ENCODE measurements at places on chromosomes 7 and 10.

DNA sequence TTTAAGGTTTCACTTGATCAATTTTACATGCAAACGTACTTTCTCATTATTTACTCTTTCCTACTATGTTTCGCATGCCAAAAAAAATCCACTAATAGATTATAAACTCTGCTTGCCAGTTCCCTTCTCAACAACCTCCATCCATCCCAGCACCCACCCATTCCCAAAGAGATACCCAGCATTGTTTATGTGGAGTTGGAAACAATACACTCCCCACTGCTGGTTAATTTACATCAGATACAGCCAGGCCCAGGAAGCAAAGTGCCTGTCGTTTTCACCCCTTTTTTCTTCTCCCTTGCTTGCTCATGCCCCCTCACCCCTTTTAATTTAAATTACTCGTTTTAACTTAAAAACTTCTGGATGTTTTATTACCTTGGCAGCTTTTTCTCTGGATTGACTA is 59.9 kb downstream of the HIBADH start:
- no peak for DNase-seq

GRCh38 chr10:128908499-128908898 is 558.5 kb upstream of the MGMT start:
- DNase-seq: no peak

GRCh38 chr7:150570556-150571465 is 3.6 kb downstream of the GIMAP4 start:
- DNase-seq: no peak

DNA sequence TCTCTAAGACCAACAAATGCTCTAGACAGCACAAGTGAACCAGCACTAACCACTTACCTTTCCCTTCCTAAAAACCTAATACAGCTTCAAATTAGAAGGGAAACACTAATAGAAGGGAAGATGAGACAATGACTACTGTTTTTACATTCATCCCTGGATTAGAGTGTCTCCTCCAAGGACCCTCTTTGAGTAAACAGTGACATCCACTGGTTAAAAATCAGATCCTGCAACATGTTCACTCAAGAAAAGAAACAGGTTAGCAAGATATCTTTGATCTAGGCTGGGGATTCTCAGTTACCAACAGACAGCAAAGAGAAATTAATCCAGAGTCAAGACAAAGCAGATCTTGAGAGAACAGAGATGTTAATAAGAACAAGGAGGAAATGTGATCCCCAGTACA is 177.7 kb upstream of the GHITM start:
- DNase-seq: no peak

DNA sequence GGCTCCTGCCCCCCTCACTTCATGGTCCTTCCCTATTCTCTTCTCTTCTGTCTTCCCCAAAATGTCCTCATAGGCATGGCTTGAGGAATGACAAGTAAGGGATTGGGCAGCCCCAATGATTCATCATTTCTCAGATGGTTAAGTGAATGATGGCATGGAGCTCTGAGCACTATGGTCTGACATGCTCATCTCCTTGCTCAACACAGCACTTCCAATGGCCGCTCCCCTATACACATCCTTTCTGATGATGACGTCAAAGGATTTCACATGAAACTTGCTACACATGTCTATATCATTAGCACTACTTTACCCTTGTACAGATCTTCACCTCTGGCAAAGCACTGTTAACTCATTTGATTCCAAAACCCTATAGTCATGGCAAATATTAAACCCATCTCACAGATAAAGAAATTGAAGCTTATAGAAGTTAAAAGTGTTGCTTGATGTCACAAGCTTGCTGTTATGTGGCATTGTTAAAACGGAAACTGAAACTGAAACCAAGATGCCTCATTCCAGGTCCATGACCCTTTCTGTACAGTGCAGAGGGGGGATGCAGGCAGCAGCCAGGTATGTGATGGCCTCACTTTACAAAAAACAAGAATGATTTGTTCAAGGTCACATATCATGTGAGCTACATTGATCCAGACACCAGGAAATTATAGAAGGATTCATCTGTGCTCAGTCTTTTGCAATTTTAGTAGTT is 90.0 kb upstream of the PLXNA4 start:
- peak; percentile 34 for DNase-seq

GRCh38 chr10:45675388-45675787 is 2.8 kb upstream of the ZFAND4 start:
- no peak for DNase-seq

GRCh38 chr10:86135191-86135590 is 231.4 kb downstream of the GRID1 start:
- no peak for DNase-seq

- no peak for DNase-seq
Observed at GRCh38 chr10:100020886-100021253, 11.1 kb upstream of the DNMBP start.

DNA sequence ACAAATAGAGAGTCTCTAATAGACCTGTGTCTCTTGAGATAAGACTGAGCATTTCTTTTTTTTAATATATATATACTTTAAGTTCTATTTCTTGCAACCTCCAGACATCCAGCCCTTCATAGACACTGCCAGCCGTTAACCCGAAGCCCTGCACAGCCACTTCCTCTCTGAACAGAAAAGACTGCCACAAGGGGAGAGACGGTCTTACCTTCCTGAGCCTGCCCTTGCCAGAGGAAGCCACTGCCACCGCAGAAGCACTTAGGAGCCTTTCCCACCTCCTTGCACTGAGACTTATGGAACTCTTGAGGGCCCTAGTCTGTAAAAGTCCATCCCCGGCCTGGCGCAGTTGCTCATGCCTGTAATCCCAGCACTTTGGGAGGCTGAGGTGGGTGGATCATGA is 31.8 kb upstream of the PRSS1 start:
- peak; percentile 22 for DNase-seq

- no peak for DNase-seq
Observed at GRCh38 chr7:125136755-125137532, 207.3 kb upstream of the POT1 start.

DNA sequence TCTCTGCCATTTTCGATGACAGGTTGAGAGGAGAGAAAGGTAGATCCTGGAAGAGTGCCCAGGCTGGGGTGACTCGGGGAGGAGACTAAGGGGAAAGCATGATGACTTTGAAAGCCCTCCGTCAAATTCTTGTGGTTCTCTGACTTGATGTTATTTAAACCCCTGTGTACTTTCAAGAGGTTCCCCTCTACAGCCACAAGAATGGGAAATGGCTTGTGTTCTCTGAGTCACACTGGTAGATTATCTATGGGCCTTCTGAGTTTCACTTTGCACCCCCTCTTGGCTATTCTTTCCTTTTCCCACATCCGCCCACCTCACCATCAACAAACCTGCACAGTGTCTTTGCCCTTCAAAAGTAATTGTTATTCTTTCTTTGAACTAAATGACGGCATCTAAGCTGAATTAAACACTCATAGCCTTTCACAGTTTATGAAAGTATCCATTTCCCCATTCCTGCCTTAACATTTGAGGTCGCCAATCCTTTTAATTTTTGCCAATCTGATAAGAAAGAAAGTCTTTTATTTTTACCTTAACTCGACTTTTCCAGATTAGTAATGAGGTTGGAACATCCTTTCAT is 24.1 kb downstream of the PRF1 start:
- DNase-seq: peak; percentile 52

DNA sequence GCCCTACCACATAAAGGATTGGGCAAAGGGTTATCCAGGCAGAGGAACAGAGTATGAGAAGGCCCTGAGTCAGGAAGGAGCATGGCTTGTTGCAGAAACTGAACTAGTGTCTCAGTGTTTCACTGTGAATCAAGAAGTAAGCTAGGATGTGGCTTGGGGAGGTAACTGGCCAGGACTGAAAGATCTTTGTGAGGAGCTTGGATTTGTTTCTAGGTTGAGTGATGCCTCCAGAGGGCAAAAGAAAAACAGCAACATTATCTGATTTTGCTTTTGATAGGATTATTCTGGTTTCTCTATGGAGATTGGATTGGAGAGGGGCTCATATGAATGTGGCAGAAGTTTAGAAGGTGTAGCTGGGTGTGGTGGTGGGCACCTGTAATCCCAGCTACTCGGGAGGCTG is 137.9 kb upstream of the HDAC9 start:
- DNase-seq: no peak

DNA sequence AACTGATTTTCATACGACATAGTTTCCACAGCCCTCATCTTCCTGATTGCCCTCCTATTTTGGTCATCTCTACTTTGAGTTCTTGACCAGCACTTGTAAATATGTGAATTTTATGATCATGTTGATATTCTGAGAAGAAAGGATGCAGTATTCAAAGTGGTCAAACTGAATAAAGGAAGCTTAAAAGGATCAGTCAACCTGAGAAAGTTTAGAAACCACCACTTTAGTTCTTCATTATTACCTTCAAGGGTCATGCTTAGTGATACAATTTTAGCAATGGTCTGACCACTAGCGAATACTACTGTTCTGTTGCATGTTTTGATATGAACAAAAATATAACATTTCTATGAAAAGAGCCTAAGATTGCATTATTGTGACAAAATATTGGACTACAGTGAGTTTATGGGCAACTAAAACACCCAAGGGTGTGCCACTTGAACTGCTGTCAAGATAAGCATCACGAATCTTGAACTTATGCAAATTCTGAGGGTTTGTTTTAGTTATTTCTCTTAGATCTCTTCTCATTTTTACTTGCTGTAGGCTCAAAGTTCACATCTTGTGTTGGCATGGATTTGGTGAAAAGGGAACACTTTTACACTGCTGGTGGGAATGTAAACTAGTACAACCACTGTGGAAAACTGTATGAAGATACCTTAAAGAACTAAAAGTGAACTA is 247.7 kb downstream of the IPMK start:
- no peak for DNase-seq

- no peak for DNase-seq
Observed at GRCh38 chr7:115662676-115663075, 367.9 kb downstream of the TFEC start.

DNA sequence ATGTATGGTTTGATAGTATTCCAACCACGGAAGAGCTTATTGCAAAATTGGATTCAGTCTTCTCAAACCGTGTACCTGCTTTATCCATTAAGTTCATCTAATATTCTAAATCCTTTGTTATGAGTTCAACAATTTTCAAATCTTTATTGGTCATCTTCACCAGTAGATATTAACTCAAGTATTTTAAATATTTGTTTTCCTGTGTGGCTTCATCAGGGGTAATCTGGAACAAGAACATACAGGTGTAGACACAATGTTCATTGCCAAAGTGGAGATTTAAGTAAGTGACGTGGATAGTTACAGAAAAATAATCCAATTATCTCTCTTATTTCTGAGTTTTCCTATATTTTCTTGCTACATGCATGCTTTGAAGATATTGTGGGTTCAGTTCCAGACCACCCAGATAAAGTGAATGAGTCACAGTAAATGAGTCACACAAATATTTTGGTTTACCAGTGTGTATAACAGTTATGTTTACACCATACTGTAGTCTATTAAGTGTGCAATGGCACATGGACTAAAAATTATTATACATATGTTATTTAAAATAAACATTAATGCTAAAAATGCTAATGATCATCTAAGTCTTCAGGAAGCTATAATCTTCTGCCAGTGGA is 429.0 kb upstream of the POT1 start:
- no peak for DNase-seq

- no peak for DNase-seq
Observed at GRCh38 chr10:15724683-15725082, 5.0 kb upstream of the ITGA8 start.

GRCh38 chr10:88473989-88474883 is 108.9 kb downstream of the RNLS start:
- DNase-seq: no peak

GRCh38 chr7:75722373-75722772 is 16.4 kb downstream of the HIP1 start:
- DNase-seq: no peak

DNA sequence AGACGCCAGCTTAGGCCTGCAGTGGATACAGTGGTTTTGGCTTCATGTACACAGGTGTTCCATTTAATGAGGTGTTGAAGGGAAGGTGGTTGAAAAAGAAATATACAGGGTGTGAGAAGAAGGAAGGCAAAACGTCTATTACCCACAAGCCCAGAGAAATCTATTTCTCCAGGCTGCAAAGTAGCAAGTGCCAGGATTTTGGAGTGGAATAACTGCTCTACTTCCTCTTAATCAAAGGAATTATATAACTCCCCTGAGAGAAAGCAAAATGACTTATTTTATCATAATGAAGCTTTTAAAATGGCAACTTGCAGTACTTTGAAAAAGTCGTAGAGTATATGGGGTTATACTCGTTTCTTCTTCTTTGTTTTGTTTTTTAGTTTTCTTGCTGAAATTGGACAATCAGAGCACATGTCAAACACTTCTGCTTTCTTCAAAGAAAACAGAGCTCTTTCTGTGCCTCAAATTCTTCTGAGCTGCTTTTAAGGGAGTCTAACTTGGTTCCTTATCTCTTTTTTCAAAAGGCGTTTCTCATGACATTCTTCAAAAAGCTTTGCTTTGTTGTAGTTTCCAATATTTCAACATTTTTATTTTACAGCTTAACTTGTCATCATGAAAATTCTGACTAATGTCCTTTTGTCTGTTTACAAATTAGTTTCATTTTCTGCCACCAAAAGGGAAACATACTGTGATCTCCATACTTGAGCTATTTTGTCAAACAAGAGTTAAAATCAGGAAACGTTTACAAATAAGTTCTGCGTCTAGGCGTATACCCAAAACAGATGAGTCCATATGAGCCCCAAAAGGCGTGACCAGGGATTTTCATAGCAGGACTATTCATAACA is 289.7 kb downstream of the FRMD4A start:
- DNase-seq: no peak

- DNase-seq: no peak
Observed at GRCh38 chr7:121954803-121955202, 81.8 kb downstream of the PTPRZ1 start.

GRCh38 chr10:15037691-15038090 is 6.1 kb upstream of the OLAH start:
- no peak for DNase-seq

DNA sequence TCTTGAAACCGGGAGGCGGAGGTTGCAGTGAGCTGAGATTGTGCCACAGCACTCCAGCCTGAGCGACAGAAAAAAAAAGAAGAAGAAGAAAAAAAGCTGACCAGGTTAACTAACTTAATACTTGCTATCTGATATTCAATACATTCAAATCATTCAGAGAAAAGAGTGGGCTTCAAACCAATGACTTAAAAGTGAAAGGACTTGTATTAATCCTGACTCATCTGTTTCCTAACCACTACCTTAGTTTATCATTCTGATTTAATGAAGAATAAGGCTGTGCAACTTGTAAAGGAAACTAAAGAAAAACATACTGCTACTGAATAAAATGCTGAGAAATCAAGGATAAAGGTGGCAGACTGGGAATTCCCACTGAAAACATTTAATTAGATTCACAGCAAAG is 128.4 kb downstream of the NRBF2 start:
- no peak for DNase-seq

DNA sequence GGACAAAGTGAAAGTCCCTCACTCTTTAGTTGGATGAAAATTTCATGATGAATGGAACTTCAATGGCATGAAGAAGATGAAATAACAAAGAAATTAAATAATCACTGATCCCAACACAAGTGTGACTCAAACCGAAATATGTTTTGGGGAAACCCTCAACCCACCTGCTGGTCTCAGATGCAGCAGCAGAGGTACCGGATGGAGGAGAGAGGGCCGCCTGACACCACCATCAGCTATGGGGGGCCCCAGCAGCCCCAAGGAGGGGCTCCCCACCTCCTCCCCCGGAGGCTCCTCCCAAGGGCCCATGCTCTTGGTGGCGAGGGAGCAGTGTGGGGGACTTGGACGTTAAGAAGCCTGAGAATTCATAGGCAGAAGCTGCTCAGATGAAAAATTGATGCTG is 137.2 kb upstream of the ADARB2 start:
- no peak for DNase-seq
